ENCODE measurements at places on chromosomes 5 and 9. TPM values are rescaled to one million over a fixed set of nuclear protein-coding genes. Genes with fewer than 3 reads are reported as not detected.

The BTNL3 gene
- not detected for total RNA-seq

The LOX gene
- 38.7 TPM for total RNA-seq

The PCDHB15 gene
- total RNA-seq, result 1.3 TPM

The SOHLH1 gene
- total RNA-seq, result not detected

DNA sequence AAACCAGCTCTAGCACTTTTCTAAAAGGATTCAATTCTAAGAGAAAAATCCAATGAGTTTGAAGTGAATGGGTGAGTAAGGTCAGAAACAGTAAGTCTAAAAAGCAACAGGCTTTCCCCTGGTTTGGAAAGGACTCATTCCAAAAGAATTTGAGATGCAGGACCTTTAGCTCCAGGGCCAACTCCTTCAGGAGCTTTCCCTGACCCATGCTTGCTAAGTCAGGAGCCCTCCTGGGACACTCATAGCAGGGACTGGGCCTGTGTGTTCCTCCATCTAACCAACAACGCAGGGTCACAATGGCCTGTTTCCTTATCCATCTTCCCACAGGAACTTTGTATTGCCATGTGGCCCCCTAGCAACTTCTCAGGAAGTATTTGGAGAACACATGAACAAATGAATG is 198.8 kb downstream of the FRMD3 start:
- peak; percentile 26 for DNase-seq

- no peak for DNase-seq
These were observed 425.6 kb upstream of the BRINP1 start for GRCh38 chr9:119794836-119795235.

- DNase-seq, result peak; percentile 84
These were observed 257.1 kb downstream of the SAXO1 start for GRCh38 chr9:18775930-18776329.

- DNase-seq, result peak; percentile 59
These were observed 203.1 kb downstream of the SAXO1 start for GRCh38 chr9:18829873-18830272.

- DNase-seq, result no peak
These were observed 3.9 kb downstream of the KYAT1 start for GRCh38 chr9:128877852-128878251.

DNA sequence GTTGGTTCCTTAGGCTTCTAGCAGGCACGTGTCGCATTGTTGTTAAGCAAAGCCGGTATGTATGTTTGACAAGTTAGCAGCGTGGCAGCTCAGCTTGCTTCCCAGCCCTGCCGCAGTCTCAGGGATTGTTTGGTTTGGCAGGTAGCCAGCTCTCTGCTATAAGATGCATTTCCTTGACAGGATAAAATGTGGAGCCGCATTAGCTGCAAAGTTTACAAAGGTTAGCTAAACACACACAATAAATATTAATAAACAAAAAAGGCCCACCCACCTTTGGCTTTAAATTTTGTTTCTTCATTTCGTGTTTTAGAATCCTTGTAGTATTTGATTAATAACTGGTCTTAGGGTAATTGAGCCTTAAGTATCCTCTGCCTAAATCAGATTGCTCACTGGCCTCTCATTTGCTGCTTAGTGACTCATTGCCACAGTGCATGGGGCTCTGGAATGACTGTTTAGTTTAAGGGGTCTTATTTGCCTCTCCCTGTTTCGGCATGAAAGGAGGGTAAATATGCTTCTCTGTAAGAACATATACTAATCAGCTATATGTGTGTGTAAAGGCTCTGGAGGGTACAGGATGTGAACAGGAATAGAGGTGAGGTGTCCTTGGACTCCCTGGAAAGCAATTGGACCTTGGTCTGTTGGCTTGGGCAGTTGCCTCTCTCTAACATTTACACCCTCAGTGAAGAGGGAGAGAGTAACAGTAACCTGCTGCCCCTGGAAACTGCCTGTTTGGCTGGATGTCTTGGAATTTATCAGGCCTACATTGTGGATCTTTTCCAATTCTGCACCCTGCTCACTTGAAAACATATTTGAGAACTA is 122.0 kb downstream of the GDNF start:
- DNase-seq, result peak; percentile 78

GRCh38 chr9:20349568-20349967 is 272.7 kb downstream of the MLLT3 start:
- no peak for DNase-seq

DNA sequence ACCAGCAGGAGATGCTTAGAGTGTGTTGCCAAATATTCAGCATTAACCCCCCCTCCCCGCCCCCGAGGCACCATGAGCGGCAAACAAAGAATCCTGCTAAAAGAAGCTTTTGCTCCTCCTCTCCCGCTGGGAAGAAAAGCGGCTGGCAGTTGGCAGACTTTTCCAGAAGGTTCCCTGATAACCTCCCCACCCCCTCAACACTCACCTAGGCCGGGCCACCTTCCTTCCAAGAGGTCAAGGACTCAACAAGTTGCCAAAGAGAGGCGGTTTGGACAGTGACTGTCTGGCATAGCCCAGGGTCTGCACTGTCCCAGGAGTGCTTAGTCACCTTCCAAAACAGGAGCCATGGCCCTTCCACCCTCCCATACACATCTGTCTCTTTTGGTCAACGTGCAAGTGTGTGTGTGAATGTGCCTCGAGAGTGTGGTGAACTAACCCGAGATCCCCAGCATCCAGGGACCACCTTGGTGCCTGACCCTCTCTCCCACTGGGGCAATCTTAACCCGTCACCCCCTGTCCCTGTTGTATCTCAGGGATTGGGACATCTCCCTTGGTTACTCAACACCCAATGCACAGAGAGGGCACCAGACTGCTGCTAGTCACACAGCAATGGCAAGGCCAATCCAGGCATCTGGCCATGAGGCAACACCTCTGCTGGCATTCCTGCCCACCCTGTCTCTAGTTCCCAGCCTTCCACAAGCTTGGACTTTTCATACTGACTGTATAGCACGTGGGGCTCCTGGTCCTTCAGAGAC is 18.9 kb downstream of the CAMK2A start:
- no peak for DNase-seq

All from renal cortical epithelial cell (primary cell).